Lower lobe of right lung (tissue), 2 donors: ENCODE measurements at places on chromosomes 12 and 14. TPM values are rescaled to one million over a fixed set of nuclear protein-coding genes. Genes with fewer than 3 reads are reported as not detected.

DNA sequence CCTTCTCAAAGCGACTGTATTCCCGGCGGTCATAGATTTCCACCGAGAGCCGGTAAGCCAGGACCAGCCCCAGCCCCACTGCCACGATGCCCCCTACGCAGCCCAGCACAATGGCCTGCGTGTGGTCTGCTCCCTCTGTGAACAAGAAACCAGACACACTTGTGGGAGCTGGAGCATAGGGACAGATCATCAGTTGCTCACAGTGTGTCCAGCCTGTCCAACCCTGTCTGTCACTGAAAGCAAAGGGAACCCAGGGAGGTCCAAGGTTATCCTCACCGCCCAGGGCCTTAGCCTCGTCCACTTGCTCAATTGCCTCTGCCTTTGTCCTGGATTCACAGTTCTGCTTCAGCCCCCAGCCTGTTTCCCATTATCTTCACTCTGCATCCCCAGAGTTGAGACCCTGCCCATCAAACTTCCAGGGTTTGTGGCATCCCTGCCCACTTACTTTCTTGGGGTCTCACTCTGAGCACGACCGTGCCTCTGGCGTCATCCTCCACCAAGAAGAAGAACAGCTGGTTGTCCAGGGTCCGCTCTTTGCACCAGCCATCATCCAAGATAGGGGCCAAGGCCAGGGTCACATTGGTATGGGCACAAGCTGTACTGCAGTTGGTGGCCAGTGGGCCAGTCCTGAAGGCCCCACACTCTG, 11.3 kb upstream of the CSAD start:
- no peak for DNase-seq

DNA sequence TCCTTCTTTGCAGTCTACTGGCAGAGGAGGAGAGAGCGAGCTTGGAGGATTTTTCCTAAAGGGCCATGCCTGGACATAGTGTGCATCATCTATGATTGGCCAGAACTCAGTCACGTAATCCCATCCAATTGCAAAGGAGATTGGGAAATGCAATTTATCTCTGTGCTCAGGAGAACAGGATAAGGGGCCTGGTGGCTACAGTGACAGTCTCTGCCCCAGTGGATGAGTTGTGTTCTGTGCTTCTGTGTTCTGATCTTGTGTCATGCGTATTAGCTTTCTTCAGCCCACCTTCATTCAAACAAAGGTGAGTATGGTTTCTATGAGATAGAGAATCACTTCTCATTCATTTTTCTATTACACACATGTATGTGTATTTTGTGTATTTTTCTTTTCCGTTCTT, 144.3 kb downstream of the NRXN3 start:
- DNase-seq, result no peak

GRCh38 chr12:27589419-27589818, 65.4 kb downstream of the PPFIBP1 start:
- no peak for DNase-seq

- DNase-seq, result no peak
Observed at GRCh38 chr12:94025068-94025467, 123.3 kb upstream of the PLXNC1 start.

- no peak for DNase-seq
Observed at GRCh38 chr12:3636328-3636727, 116.6 kb downstream of the CRACR2A start.

- DNase-seq, result no peak
Observed at GRCh38 chr12:71440763-71441748, 1.5 kb downstream of the LGR5 start.

DNA sequence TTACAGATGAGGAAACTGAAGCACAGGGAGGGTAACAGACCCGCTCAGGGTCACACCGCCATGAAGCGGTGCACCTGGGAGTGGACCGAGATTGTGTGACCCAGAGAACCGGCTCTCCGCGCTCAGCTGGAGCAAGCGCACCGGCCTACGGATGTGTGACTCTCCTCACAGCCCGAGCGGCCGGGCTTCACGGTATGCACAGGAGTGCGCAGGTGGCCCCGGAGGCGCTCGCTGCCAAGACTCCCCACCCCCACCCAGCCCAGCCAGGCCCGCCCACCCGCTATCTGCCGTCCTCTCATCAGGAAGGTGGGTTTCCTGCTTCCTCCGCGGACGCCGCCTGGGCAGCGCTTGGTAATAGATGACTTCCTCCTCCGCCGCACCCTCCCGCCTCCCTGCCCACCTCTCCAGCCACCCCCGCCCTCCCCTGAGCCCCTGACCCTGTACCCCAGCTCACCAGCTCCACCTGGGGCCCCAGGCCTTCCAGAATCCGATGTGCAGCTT, 110.7 kb downstream of the NCOR2 start:
- DNase-seq, result peak; percentile 72

- no peak for DNase-seq
Observed at GRCh38 chr14:56261046-56261445, 142.8 kb downstream of the PELI2 start.

- no peak for DNase-seq
Observed at GRCh38 chr12:24632466-24632865, 316.4 kb downstream of the BCAT1 start.

- DNase-seq, result no peak
Observed at GRCh38 chr14:77681196-77682157, 26.3 kb downstream of the ALKBH1 start.

- DNase-seq, result no peak
Observed at GRCh38 chr14:33792009-33792719, 158.7 kb downstream of the EGLN3 start.

DNA sequence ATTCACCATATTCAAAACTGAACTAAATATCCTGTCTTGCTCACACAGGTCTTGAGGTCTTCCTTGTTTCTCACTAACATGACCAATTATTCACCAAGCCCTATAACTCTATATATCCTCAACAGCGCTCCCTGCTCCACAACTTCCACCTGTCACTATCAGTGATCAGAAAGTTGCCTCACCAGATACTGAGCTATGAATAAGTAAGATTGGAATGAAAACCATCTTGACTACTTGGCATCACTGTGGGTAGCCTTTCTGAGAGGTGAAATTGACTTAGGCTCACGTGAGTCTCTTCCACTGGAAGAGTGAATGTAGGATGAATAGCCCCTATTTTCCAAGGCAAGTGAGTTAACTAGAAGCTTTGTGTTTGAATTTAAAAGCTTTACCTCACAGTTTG, 167.1 kb downstream of the PIK3C2G start:
- DNase-seq, result no peak

DNA sequence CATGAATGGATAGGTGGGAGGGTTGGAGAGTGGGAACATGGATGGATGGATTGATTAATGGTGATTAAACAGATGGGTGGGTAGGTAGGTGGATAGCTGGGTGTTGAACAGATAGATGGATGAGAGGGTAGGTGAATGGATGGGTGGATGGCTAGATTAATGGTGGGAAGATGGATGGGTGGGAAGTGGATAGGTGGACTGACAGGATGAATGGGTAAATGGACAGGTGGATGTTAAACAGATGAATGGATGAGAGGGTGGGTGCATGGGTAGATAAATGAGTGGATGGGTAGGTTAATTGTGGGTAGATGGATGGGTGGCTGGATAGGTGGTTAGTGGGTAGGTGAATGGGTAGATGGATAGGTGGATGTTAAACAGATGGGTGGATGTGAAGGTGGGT, 147.0 kb upstream of the NOS1 start:
- DNase-seq, result no peak

- no peak for DNase-seq
Observed at GRCh38 chr14:67785270-67786109, 30.9 kb downstream of the ZFYVE26 start.

DNA sequence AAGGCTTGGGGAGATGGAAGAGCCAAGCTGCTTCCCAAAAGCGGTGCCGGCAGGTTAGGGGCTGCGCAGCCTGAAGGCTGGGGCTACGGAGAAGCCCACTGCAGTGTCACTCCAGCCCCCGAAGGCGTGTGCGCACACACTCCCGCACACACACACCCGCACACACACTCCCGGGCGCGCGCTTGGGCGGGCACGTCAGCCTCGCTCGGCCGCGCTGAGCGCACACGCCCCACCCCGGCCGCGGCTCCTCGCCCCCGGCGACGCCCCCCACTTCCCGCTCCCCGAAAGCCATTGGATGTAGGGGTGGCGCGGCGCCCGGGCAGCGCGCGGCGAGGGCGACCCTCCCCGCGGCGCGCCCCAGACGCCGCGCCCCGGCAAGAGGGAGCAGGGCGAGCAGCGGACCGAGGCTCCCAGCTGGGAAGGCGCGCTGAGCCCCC, at the start of gene KCNK10:
Gene KCNK10, minus strand, starts transcription at position 184 of the 437 bp plus-strand sequence. CDS start 471 bp downstream, outside the sequence.
- no peak for DNase-seq

GRCh38 chr12:93699271-93700145, 22.3 kb downstream of the CRADD start:
- no peak for DNase-seq

DNA sequence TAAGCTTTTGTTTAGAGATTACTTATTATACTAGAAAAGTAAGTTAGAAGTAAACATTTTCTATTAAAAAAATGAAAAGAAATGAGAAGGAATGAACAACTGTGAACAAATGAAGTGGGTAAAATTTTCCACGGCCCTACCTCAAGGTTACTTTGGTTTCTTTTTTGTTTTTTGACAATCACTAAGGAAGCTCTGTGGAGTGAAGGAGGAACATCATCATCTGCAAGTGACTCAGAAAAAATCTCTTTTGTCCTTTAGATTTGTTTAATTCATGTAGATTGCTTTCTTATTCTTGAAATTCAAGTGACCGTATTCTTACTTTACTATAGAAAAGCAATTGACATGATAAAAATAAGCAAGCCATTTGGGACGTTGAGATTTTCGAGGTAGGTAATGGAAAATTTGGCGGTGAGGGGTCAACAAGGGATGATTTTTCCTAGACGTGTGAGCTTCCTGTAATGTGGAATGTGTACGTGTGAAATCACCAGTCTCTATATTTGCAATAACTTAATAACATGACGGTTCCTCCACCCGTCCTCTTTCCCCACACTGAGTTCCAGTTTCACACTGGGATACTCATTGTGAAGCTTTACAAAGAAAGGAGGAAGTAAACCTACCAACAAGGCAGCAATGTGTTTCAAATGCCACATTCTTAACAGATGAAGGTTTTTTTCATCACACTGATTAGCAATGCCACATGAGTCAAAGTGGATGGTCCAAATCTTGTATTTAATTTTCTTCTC, 62.3 kb upstream of the EGLN3 start:
- DNase-seq, result no peak

GRCh38 chr12:1575408-1576401, 18.7 kb downstream of the FBXL14 start:
- no peak for DNase-seq

- DNase-seq, result no peak
Observed at GRCh38 chr12:72622556-72622955, 350.4 kb downstream of the TRHDE start.

- DNase-seq, result no peak
Observed at GRCh38 chr14:104036212-104036611, 49.3 kb upstream of the ASPG start.

DNA sequence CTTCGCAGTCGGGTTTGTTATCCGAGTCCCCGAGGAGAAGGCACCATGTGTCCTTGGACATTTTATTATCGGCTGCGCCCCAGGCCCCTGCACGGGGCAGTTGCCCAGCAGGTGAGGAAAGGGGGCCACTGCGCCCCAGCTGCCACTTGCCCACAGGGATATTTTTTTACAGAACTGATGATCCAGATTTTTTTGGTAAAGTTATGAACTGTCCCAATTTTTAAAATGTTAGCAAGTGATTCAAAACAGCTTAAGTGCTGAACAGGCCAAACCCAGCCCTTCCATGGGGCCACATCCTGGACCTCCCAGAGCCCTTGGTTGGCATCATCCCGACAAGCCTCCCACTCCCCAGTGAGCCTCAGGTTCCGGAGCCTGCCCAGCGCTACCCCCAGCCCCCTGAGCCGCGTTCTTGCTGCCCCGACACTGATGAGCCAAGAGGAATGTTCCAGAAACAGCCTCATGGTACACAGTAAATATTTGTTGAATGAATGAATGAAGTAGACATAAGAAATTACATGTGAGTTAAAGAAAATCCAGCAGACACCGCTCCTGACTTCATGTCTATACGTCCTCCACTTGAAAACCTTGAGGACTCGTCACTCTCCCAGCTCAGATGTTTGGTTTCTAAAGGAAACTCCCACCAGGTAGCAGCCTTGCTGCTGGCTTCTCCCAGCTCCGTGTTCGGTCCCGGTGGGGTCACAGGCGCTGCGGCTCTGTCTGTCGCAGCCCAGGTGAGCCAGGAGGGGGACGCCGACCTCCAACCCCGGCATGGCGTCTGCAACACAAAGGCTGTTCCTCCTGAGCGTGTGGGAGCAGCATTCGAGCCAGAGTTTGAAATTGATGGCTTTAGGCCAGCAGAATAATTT, 88.5 kb downstream of the ADGRD1 start:
- DNase-seq, result peak; percentile 32

DNA sequence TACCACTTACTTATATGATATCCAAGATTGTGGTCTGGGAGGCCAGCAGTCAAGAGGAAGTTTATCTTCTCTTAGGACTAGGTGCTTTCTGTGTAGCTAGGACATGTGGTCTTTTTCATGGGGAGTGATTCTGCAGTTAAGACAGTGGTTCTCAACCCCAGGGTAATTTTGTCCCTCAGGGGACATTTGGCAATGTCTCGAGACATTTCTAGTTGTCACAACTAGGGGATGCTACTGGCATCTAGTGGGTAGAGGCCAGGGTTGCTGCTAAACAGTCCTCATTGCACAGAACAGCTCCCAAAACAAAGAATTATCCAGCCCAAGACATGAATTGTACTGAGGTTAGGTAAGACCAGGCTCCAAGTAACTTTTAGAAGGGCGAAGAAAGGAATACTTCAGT, 20.0 kb downstream of the AMDHD1 start:
- DNase-seq, result no peak

Gene CCDC38
- total RNA-seq, result 0.24 TPM

Gene DCTN2
- 88.3 TPM for total RNA-seq

Gene SUOX
- 23.3 TPM for total RNA-seq

Gene BEGAIN
- 1.3 TPM for total RNA-seq

Gene OTOGL
- total RNA-seq, result 0.32 TPM

Gene KCNC2
- not detected for total RNA-seq
